ENCODE measurements at places on chromosomes 7 and 10.

DNA sequence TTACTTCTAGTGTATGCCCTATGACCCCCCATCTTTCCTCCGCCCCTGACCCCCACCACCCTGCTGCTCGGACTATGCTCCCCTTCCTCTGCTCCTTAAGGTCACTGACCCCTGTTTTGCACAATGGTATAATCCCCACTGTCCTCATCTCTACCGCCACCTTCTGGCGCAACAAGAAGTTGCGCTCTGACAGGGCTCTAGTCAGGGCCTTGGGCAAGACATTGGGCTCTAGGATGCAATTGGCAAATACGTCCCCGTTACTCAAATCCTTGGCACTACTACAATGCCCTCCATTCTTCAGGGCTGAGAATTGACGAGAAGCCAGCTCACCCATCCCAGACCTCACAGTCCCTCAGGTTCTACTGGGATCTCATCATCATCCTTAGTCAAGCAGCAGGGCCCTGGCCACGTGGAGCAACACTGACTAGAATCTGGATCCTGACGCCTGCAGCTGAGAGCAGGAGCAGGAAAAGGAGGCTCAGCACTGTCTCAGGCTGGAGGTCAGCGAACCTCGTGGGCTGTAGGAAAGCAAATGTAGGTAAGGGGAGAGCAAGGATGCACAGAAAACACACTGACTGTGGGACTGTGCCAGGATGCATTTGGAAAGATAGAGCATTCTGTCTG lies 10.6 kb downstream of the LRIT2 start:
- peak; percentile 16 for DNase-seq

DNA sequence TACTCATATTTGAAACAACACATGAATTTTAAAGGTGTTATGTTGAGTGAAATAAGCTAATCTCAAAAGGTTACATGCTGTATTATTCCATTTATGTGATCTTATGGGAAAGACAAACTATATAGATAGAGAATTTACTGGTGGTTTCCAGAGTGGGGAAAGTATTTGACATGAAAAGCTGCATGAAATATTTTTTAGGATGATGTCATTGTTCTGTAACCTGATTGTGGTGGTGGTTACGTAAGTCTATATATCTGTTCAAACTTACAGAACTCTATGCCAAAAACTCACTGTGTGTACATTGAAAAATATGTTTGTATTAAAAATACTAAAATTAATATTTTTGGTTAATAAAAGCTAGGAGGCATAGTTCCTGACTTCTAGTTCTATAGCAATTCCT lies 453.0 kb downstream of the SORCS3 start:
- no peak for DNase-seq

DNA sequence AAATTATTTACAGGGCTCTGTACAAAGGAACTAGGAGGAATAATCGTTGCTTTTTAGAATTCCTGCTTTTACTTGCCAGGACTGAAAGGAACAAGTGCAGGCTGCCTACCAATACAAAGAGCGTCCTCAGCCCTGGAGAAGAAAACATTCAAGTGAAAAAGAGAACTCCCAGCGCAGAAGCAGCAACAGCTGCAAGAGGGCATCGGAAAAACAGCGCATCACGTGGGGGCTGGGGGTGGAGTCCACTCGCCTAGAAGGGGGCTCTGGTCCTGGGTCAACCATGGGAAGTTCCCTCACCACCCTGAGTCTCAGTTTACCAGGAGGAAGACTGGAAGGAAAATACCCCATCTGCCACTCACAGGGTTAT lies 385 bp upstream of the C10orf90 start:
- no peak for DNase-seq

DNA sequence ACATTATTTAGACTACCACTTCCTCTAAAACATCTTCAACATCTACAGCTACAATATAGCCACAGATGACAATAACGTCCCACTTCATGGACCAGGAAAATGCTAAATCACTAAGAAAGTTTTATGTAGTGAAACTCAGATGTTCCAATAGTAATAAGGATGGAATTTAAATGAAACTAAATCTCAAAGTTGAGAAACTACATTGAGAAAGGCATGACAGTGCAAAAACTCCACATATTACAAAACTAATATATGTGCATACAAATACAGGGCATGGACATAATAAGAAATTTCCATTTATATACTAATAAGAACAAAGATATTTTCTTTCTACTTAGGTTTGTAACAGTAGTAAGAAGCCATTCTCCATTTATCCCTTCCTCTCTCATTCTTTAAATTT lies 31.1 kb downstream of the POT1 start:
- no peak for DNase-seq

DNA sequence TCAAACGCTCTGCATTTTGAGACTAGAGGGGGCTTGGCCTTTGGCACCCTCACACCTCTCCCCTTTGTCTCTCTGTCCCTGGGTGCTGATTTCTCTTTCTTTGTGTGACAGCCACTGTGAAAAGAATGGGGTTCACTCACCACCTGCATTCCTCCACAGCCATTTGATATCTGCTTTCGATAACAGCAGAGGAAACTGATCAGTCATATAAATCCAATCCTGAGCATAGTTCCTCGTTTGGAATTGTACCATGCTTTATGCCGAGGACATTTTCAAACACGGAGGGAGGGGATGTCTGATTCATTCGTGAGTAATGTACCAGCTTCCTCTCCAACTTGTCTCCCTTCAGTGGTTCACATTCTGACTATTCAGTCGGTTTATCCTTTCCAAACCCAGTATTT lies 15.8 kb downstream of the MET start:
- no peak for DNase-seq
